ENCODE measurements at places on chromosomes 7 and 10.
A peak's percentile ranks its signal among the peaks of the same experiment; 100 is the strongest.

DNA sequence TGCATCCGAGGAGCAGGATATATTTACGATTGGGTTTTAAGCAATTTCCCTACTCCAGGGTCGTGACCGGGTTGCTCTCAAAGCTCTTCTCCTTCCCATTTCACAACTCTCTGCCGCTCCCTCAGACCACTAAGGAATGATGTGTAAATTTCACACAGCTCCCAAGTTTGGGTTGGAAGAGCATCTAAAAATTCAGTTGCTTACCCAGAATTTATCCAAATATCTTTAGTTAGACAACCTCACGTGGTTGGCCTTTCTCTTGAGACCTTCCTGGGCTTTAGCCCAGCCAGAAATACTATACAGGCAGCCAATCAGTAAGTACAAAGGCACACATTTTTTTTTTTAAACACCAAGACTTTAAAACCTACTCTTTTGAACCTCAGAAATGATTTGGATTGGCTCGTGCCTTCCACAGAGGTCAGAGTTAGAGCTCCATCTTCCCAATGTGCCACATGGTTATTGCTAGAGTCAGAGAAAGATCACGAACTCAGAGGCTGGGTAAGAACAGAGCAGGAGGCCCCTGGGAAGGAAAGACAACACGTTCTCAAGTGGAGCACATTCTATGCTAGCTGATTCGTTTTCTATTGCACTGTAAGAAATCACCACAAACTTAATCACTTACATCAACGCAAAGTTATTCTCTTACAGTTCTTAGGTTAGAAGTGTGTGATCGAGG is 335.4 kb upstream of the MGMT start:
- DNase-seq: no peak

- no peak for DNase-seq
Measured at GRCh38 chr7:151624246-151624928, 104.7 kb upstream of the RHEB start.

DNA sequence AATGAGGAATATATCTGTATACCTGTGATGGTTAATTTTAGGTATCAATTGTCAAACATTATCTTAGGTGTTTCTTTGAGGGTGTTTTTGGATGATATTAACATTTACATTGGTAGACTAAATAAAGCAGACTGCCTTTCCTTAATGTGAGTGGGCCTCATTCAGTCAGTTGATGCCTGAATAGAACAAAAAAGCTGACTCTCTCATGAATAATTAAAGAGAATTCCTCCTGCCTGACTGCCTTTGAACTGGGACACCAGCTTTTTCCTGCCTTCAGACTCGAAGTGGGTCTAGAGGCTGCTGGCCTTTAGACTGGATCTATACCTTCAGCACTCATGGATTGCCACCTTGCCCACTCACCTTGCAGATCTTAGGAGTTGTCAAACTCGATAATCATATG is 117.9 kb upstream of the TMEM168 start:
- no peak for DNase-seq

GRCh38 chr7:18530224-18531179 is 35.0 kb downstream of the HDAC9 start:
- DNase-seq: no peak

DNA sequence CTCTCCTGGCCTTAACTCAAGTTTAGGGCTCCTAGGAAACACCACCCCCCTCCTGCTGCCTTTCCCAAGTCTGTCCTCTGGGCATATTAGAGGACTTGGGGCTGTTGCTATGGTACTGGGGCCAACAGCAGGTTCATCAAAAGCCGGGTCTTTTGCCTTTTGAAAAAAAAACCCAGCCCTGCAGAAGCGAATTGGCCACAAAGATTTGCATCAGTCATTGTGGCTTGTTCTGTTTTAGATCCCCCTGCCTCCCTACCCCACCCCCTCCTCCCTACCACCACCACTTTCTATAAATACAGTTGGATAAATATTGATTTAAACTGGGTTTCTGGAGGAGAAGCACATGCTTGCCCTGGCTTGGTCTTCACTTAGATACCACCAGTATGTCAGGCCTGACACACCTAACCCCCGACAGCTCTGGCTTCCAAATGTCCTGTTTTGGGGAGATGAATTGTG is 7.0 kb downstream of the MXI1 start:
- DNase-seq: no peak

DNA sequence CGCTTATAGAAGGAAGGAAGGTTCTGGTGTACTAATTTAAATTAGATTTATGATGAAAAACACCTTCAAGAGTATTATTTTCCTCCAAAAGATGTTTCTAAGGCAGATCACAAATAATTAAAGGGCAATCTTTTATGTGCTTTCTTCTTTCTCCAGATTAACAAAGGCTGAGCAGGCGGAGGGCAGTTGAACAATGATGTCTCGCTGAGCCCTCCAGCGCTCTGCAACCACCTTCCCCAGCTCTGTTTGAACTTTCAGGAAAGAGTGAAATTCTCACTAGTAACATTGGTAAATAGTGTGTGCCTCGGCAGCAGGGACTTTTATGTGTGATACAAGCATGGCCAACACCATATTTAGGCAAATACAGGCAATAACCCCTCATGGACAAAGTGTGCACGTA is 379.1 kb upstream of the MKI67 start:
- no peak for DNase-seq

- DNase-seq: no peak
Measured at GRCh38 chr10:67077376-67077775, 151.5 kb downstream of the LRRTM3 start.

GRCh38 chr7:19235680-19236079 is 90.5 kb upstream of the FERD3L start:
- DNase-seq: no peak

- DNase-seq: no peak
Measured at GRCh38 chr10:103896225-103896624, 21.8 kb downstream of the STN1 start.

DNA sequence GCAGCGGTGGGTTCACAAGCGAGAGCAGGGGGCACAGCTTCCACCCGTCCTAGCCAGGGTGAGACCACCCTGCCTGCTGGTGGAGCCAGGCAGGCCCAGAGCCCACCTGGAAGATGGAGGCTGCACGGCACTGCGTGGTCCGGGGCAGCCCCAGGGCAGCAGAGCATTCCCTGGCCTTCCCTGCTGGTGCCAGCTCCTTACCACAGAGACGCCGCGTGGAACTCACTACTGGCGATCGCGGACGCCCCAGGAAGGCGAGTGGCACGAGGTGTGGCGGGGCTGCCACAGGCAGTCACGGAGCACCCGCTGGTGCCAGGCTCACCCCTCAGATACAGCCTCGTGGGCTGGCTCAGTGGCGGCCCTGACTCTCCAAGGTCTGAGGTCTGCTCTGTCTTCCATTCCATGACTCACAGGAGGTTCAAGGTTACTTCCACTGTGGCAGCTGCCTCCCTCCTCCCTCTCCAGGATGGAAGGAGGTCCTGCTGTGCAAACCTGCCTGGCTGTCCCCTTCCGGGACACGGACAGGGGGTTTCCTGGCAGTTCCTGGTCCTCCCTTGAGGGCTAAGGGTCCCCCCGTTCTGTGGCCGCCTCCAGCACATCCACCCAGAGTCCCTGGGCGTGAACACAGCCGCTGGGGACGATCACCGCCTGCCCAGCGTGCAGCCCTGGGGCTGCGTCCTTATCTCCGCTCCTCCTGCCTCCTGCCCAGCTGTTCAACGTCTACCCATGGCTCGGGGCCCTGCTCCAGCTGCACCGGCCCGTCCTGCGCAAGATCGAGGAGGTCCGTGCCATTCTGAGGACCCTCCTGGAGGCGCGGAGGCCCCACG is 3.1 kb downstream of the CYP2W1 start:
- no peak for DNase-seq

GRCh38 chr7:65444205-65444842 is 70.7 kb downstream of the ZNF92 start:
- no peak for DNase-seq

- peak; percentile 46 for DNase-seq
Measured at GRCh38 chr7:80581486-80582260, 56.8 kb upstream of the CD36 start.

DNA sequence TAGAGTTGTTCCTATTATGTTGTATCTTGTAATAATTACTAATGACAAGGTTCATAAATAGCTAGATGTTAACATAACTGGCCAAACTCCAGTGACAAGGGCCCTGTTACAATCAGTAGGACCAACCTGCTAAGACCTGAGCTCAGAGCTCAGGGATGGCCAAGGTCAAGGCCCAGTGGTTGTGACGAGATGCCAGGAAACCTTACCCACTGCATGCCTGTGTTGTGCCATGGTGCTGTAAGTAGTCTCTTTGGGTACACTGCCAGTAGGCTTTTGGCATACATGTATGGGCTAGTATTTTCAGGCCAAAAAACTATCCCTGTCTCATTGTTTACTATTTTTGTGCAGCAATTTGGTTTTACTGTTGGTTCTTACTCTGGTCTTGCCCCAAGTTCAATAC is 7.9 kb upstream of the IDI2 start:
- DNase-seq: no peak

GRCh38 chr10:110241841-110242240 is 34.4 kb downstream of the MXI1 start:
- DNase-seq: no peak

GRCh38 chr7:143259765-143260164 is 3.5 kb upstream of the GSTK1 start:
- DNase-seq: no peak

DNA sequence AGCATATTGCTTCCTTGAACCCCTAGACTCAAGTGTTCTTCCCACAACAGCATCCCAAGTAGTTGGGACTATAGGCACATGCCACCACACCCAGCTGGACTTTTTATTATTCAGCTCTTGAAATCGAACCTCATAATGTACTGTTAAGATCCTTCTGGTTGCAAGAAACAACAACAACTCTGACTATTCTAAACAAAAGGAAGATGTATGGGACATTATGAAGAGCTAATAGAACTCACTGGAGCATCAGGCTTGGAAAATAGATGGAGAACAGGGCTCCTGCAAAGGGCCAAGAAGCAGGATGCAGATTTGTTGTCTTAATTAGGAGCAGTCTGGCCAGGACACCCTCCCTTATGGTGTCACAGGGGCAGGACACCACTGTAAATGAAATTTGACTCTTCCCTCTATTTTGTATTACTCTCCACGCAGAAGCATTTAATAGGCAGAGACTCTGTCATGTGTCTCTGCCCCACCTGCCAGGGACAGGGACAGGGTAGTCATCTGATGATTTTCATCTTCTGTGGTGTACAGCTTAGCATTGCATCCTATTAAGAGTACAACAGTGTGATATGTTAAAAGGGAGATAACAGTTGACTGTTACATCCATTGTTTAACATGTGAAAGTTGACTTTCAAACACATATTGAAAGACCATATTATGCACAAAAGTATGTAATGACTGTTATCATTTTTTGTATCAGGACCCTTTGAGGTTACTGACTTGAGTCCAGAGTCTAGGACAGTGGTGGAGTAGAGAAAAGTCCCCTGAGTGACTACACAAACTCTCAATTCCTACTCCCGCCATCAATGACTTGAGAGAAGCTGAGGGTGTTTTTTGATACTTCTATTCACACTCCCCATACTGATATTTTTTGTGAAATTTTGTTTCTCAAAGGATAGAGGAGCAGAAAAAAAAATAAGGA is 157.3 kb downstream of the LRRC4 start:
- no peak for DNase-seq

- DNase-seq: no peak
Measured at GRCh38 chr7:27377988-27378387, 135.4 kb downstream of the EVX1 start.

DNA sequence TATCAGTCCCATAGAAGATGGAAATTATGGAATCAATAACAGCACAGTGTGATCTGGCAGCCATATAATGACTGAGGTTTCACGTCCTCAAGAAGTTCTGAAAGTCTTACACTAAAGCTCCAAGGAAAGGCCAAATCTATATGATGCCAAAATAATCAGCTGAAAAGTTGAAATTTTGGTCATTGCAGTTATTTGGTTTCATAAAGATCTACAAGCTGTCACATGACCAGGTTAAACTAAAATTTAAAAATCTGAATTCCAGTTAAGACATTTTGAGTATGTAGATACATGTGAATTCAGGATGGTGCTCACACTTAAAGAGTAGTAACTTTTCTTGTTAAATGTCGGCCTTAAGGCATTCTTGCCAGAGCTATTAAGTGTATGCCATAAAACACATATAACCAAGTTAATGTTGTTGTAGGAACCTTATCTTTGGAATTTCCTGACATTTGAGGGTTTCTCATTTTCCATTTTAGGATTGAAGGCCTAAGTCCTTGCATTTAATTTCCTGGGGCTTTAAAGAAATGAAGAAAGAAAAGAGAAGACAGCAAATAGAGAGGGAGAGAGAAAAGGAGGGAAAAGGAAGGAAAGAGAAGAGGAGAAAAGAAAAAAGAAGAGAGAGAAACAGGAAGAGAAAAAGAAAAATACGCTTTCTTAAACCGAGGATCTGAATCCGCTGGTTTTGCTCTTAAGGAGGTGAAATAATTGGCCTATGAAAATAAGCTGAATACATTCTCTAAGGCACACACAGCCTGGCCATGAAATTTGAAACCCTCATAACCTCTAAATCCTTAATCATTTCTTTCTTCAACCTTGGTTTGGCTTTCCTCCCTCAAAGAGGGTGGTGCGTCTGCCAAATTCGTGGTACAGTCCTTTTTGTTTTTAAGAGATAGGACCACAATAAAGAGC is 43.8 kb downstream of the DENND2A start:
- no peak for DNase-seq

DNA sequence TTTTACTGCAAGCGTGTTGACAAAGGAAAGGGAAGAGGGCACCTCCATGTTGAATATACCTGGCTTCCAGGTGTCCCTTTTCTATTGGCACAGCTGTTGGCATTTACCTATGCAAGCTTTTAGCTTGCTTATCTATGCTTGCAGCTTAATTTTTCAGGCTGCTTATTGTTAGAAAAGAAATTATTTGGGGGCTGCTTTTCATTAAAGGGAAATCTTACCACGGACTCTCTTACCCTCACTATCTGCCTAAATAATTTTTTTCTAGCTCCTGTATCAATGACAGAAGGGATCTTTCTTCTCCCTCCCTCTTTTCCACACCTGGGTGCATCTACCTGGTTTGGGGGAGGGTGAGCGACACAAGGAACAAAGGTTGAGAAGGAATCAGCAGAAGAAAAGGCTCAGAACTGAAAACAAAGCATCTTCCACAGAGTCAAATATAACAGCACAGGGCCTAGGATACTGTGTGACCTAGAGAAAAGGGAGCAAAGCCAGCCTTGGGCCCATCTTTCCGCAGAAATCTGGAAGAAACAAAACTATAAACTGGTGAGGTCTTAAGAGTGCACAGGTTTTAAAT is 15.2 kb upstream of the GJC3 start:
- DNase-seq: no peak

DNA sequence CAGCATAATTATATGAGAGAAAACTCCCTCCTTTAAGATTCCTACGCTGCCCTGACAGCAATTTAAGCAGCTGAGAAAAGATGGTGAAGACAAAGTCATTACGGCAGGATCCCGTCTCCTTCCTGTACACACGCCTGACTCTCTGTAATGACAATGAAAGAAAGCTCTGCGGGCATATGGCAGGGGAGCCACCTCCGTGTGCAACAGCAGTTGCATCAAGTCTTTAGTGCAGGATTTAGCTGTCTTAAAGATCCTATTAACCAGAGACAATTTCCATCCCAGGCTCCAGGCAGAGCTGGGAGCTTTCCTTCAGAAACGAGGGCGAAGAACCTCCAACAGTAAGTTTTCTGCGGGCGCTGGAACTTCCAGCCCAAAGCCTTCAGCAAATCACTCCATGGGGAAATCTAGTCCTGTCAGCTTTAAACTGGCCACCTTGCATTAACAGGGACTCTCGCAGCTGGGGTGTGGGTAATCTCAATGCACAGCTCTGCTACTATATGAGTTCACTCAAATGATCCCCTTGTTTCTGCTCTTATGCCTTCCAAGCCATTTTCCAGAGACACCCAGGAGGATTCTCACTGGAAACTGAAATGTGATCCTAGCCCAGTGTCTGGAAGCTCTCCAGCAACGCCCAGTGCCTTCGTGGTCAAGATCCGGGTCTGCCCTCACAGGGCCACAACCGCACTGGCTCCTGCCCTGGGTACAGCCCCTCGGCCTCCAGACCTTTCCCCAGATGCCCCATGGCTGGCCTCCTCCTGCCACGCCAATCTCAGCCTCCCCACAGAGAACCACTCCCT is 74.9 kb downstream of the CTBP2 start:
- DNase-seq: no peak
